GF-D8 (cell line): ENCODE measurements at places on chromosomes 7 and 10.

- no peak for DNase-seq
Observed at GRCh38 chr10:59206204-59206720, 29.8 kb downstream of the PHYHIPL start.

- DNase-seq: no peak
Observed at GRCh38 chr7:45652630-45653029, 78.5 kb downstream of the ADCY1 start.

DNA sequence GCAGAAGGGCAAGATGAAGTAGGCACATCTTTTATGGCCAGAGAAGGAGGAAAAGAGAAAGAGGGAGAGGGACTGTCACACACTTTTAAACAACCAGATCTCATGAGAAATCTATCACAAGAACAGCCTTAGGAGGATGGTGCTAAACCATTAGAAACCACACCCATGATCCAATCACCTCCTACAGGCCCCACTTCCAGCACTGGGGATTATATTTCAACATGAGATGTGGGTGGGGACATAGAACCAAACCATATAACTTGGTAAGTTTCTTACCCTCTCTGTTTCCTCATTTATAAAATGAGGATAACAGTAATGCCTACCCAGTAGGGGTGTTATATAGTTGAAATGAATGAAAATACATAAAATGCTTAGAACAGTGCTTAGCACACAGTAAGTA lies 66.0 kb downstream of the CHCHD3 start:
- DNase-seq: no peak

GRCh38 chr7:32470871-32471270 lies 19.3 kb downstream of the LSM5 start:
- DNase-seq: no peak

- DNase-seq: no peak
Observed at GRCh38 chr10:43775384-43775783, 126.7 kb upstream of the ZNF32 start.

DNA sequence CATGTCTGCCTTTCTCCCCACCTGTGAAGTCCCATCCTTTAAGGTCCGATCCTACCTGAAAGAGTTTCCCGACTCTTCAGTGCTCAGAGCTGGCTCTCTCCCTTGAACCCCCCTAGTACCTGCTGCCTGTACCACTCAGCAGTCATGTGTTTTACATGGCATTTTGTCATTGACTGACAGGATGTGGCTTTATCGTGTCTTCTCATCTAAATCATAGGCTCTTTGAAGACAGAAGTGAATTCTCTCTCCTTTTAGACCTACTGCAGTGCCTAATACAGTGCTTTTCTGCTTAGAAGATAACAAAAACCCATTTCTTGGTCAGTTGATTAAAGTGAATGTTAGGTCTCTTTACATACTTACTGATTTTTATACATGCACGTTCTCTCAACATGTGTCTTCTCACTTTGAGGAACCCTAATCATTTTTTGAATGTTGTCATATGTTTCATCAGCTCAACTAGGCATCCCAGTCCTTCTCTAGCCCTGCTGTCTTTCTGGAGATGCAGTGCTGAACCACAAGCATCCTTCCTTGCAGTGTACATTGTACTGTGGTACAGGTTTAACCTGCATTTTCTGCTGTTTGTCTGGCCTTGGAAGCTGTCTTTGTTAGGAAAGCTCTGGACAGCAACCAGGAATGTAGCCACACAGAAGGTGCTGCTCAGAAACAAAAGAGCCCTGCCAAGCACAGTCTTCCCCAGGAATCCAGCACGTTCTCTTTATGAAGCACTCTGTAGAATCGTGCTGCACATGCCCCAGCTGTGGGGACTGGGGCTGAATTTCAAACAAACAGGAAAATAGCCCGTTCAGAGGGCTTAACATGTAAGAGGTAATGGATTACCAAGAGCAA lies 28.1 kb upstream of the LRRC4 start:
- DNase-seq: no peak

- DNase-seq: no peak
Observed at GRCh38 chr7:30922596-30922995, 10.9 kb downstream of the AQP1 start.

DNA sequence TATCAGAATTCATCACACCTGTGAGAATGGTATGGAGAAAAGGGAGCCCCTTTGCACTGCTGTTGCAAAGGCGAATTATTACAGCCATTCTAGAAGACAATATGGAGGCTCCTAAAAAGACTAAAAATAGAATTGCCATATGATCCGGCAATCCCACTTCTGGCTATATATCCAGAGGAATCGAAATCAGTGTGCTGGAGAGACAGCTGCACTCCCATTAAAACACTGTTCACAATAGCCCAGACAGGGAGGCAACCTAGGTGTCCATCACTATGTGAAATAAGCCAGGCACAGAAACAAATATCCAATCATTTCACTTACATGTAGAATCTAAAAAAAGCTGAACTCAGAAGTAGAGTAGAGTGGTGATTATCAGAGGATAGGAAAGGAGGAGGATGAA lies 26.0 kb upstream of the GJD4 start:
- no peak for DNase-seq

DNA sequence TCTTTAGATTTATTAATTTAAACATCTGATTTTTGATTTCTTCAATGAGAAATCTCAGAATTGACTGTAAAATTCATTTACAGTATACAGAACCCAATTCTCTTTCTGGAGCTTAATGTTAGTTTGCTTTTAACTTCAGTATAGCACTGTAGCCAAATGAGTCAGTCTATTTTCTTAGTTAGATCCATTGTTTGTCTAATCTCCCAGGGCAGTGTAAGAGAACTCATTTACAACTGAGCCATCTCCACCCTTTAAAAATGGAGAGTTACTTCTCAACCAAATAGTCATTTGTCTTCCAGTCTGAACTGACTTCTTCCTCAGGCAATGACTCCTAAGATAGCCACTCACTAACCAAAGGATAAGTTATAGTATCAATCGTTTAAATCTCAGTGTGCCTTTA lies 3.0 kb upstream of the WNT2 start:
- no peak for DNase-seq

DNA sequence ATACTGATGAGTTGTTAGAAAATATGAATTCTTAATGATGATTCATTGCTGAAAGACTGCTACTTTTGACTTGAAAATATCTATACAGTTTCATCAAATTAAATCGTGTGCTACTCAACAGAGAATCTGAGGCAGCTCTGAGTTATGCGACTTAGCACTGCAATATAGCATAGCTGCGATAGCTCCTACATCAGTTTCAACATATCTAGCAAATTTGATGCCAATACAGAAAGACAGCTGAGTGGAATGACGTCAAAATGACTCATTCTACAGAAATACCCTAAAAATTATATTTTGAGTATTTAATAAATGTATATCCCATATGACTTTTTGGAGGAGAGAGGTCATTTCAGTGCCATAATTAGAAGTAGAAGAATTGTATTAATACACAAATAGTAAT lies 1.1 kb upstream of the TARP start:
- DNase-seq: peak; percentile 54
